Stimulated activated CD8-positive, alpha-beta memory T cell treated with anti-CD3 and anti-CD28 coated beads, Interleukin-2, amount 100 ng/mL, for 1 hour (primary cell): ENCODE measurements at places on chromosomes 6 and 20.
A peak's percentile ranks its signal among the peaks of the same experiment; 100 is the strongest.

DNA sequence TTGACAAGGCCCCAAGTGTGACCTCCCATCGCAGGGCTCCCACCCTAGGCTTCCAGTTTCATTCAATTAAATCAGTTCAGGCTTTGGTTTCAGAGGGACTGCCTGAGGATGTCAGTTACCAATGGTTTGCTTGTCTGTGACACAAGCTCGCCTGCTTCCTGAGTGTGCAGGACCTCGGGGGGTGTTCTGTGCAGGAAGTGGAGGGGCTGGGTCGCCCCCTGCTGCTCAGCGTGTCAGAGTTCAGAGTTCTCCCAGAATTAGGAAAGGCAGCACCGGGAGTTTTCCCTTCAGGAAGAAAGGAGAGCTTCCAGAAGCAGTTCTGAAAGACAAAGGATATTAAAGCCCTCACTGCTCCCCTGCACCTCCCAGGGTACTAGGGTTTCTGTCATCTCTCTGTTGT is 50.8 kb upstream of the TGM3 start:
- DNase-seq: no peak

DNA sequence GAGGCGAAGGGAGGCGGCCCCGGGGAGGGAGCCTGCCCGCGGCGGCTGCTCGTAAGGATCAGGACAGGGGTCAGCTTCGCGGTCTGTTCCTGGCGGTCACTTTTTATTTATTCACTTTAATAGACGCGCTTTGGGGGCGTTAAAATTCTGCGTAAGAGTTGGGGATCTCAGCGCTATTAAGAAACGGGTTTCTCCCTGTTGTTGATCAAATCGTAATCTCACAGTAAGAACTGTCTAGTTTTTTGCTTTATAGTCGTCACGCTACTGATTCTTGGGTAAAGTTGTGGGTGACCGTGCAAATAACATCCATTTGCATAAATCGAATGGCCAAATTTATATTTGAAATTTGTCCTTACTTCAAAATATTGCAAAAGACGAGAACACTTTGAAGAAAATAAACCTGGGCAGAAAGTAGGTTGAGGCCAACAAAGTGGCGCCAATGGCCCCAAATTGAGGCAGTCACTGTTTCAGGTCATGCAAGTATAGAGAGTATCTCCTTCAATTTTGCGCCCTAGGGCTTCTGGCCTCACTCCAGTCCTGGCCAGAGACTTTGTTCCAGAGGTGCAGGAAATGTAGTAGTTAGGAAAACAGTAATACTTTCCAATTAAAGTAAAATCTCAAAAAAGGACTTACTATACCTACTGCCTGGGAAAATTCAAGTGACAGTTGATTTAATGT is 963 bp upstream of the RMND1 start:
- no peak for DNase-seq

GRCh38 chr6:11218102-11218442 is 14.4 kb downstream of the NEDD9 start:
- DNase-seq: no peak

GRCh38 chr20:49268600-49269365 is 9.1 kb downstream of the ZNFX1 start:
- DNase-seq: no peak

GRCh38 chr6:6600875-6601274 is 12.4 kb downstream of the LY86 start:
- DNase-seq: no peak

- DNase-seq: no peak
Observed at GRCh38 chr20:4180356-4180755, 165.0 kb upstream of the RNF24 start.

DNA sequence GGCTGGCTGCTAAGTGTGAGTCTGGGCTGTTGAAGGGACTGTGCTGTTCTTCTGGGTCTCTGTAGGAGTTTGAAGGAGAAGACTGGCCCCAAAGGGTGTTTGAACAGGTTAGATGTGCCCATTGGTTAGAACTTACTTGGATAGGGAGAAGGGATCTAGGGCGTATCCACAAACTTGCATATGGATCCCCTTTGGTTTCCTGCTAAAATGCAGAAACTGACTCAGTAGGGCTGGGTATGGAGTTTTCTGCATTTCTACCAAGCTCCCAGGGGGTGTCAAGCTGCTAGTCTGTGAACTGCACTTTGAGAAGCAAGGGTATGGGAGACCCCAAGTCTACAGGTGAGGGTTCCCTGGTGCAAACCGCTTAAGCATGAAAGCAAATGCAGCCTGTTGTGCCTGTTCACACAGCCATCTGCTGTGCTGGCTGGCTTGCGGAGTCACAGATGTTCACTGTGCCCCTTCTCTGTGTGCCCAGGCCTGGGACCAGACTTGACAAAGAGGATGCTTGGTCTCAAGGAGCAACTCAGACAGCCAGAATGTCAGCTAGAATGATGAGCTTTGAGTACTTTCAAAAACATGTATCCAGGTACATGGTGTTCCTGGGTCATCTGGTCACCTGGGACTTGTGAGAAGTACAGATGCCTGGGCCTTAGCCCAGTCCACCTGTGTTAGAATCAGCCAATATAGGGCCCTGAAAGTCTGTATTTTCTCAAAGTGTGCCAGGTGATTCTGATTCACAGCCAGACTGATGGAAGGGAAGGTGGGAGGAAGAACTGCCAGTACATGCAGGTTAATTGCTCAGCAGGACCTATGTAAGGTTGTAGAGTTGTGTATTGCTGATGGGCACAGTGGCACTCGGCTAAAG is 7.4 kb downstream of the PPP1R16B start:
- DNase-seq: no peak

DNA sequence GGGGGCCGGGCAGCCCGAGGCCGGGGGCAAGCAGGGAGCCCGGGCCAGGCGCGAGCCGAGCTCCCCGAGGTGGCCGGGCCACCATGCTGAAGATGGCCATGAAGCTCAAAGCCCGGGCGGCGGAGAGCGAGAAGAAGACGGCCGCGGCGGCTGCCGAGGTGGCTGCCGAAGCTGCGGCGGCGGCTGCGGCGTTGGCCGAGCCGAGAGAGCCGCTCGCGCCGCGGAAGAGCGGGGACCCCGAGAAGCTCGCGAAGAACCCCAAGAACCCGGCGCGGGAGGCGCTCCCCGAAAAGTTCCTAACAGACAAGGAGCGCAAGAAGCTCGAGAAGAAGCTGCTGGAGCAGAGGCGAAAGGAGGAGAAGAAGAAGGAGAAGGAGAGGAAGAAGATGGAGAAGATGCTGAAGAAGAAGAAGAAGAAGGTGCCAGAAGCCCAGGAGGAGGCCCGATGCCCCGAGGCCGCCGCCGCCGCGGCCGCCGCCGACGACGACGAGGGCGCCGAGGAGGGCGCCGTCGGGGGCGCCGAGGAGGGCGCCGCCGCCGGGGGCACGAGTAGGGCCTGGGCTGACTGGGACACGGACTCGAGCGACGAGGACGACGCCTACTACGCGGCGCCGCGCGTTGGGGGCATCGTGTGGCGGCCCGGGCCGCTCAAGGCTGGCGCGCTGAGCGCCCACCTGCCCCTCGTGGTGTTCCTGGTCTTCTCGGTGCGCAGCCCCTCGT is 37.4 kb downstream of the GNAS start:
- DNase-seq: no peak

DNA sequence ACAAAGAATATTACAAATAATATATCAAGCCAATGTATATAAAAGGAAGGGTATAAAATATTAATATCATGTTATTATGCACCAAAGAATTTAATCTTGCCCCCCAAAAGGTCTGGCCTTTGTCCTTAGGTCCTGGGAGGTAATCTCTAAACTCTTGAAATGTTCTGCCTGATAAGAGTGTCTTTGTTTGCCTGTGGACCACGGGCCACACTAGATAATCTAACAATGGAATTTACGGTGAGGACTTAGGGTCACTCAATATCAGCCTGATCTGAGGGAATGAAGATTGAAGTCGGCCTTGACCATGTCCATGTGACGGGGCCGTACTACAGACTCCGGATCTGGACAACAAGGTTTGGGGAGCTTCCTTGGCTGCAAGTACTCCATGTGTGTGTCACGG is 42.9 kb downstream of the HUS1B start:
- DNase-seq: no peak

DNA sequence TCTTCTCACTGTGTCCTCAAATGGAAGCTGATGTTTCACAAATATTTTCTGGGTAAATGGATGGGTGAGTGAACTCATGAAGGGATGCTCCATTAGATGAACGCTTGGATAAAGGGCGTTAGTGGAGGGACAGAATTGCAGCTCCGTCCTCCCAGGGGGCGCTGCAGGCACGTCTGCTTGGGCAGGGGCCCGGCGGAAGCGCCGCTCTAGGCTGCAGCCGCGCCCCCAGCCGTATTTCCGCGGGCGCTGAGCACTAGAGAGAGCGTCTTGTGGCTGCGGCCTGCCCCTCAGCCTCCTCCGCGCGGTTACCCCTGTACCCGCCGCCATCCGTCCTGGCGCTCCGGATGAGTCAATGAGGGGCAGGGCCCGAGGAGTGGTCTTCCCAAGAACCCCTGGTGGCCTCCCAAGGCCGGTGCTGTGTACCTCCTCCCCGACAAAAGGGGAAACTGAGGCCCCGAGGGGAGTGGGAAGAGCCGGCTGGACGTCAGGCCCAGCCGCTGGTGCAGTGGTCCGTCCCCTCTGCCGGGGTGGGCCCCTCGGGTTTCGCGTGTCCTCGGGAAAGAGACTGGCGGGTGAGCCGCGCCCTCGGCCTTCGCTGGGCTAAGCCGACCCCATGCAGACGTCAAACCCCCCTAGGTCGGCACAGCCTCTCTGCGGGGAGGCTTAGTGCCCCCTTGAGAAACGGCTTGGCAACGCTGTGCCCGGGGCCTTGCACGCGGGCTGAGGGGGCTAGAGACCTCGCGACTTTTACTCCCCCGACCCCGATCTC is 11.5 kb upstream of the SNHG17 start:
- DNase-seq: peak; percentile 88

- no peak for DNase-seq
Observed at GRCh38 chr6:30601815-30602641, 15.0 kb downstream of the PPP1R10 start.
